ENCODE measurements at places on chromosomes 7 and 10.
A peak's percentile ranks its signal among the peaks of the same experiment; 100 is the strongest.

DNA sequence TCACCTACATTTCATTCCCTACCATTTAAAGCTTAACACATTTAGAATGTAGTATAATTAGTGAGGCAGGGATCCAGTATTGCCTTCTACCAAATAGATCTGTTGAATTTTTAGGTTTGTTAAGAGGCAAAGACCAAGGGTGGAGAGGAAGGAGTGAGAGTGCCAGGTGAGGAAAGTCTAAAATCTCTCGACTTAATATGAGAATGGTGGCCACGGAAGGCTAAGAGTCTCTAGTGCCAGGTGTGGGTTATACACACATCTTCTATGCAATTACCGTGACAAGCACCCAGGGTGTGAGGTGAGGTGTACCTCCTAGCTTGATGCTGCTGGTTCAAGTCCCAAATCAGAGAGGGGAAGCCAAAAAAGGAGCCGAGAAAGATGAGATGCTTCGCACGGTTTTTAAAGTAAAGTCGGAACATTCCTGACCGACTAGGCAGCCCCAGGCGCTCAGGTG lies 439 bp downstream of the IQUB start:
- no peak for DNase-seq

DNA sequence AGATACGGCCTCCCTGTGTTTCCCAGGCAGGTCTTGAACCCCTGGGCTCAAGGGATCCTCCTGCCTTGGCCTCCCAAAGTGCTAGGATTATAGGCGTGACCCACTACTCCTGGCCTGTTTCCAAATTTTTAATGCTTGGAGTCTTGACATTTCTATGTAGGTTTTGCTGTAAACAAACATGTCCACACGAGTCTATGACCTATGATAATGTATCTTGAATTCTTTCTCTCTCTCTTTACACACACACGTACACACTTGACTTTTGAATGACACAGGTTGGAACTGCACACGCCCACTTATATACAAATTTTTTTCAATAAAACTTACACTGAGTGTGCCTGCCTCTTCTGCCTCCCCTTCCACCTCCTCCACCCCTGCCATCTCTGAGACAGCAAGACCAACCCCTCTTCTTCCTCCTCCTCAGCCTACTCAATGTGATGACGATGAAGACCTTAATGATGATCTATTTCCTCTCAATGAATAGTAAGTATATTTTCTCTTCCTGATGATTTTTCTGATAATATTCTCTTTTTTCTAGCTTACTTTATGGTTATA lies 44.1 kb upstream of the LAMB1 start:
- DNase-seq = no peak

- DNase-seq = no peak
Measured at GRCh38 chr10:114703377-114704107, 45.5 kb upstream of the ABLIM1 start.

GRCh38 chr10:72340510-72341261 lies 14.0 kb downstream of the DNAJB12 start:
- peak; percentile 78 for DNase-seq

- DNase-seq = no peak
Measured at GRCh38 chr10:112624546-112625048, 177.6 kb downstream of the VTI1A start.

DNA sequence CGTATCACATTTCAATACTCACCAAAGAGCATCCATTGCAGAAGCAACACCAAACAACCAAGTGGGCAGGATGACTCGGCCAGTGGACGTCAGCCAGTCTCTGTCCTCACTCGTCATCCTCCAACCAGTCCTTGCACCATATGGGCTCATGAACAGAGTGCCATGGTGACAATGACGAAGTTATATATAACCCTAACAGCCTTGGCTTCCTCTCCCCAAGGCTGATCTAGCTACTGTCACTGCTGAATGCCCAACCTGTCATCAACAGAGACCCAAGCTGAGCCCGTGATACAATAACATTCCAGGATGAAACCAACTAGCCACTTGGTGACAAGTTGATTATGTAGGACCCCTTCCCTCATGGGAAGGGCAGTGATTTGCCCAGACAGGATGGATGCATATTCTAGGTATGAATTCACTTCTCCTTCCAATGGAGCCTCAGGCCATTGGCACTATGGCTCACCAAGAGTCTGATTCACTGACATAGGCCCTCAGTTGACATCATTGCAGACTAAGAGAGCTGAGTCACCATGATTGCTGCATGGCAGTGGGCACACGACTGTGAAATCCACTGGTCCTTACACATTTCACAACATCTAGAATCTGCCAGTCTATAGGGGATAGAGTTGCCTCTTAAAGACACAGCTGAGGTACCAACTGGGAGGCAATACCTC lies 26.3 kb upstream of the PPIF start:
- no peak for DNase-seq

GRCh38 chr10:78264361-78264760 lies 230.7 kb downstream of the RPS24 start:
- no peak for DNase-seq
